ENCODE measurements at places on chromosomes 7 and 10.

DNA sequence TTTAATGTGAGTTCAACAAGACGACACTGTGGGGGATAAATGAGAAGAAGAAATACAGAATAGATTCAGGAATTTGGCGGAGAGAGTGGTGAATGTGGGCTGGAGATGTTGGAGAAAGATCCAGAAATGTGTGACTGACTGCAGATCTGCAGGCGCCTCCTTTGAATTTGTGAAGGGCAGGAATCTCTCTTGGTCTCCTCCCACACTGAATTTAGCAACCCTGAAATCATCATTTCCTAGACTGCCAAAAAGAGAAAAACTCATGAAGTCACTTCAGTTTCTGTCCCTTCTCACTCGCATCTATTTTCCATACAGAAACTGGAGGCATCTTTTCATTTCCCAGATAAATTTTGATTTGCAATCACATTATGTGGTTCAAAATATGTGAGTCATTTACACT, 128.7 kb downstream of the GNAI1 start:
- DNase-seq, result no peak

GRCh38 chr10:77960829-77961329, 34.3 kb upstream of the DLG5 start:
- DNase-seq, result no peak

DNA sequence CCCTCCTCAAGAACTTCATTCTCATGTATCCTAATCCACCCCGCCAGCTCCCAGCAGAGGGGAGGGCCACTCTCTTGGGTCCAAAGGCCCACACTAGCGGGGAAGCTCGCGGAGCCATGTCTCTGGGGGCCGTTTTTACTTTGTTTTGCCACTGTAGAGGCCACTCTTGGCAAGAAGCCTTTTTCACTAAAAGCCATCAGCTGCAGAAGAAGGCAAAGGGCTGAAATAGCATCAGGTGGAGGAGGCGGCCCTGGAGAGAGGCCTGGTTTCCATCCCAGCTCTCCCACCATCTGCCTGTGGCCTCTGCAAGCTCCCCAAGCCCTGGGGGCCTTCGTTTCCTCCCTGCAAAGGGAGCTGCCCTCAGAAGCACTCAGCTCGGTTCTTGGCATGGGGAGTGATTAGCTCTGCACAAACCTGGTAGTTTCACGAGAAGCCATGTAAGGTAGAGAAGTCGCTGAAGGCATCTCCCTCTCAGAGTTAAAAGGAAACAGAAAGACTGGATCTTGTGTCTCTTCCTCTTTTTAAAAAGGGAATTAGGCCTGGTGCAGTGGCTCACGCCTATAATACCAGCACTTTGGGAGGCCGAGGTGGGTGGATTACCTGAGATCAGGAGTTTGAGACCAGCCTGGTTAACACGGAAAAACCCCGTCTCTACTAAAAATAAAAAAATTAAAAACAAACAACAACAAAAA, 70.3 kb downstream of the PARP12 start:
- DNase-seq, result no peak

- peak; percentile 51 for DNase-seq
Observed at GRCh38 chr10:102643336-102644065, 778 bp upstream of the TRIM8 start.

DNA sequence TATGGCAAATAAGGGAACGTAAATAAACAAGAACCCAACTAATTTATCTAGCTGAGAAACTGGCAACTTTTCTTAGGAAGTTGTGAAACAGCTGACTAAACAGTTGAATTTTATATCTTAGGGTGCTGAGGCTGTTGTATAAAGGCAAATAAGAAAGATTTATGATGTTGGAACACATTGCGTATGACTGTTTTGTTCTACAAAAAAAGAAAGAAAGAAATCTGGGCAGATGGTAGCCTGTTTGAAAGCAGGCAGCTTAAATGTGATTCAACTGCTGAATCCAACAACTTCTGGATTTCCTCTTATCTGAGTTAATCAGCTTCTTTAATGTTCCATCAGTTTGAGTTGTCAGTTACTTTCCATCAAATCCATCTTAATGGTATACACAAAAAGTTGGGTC, 214.5 kb downstream of the SNX13 start:
- no peak for DNase-seq

DNA sequence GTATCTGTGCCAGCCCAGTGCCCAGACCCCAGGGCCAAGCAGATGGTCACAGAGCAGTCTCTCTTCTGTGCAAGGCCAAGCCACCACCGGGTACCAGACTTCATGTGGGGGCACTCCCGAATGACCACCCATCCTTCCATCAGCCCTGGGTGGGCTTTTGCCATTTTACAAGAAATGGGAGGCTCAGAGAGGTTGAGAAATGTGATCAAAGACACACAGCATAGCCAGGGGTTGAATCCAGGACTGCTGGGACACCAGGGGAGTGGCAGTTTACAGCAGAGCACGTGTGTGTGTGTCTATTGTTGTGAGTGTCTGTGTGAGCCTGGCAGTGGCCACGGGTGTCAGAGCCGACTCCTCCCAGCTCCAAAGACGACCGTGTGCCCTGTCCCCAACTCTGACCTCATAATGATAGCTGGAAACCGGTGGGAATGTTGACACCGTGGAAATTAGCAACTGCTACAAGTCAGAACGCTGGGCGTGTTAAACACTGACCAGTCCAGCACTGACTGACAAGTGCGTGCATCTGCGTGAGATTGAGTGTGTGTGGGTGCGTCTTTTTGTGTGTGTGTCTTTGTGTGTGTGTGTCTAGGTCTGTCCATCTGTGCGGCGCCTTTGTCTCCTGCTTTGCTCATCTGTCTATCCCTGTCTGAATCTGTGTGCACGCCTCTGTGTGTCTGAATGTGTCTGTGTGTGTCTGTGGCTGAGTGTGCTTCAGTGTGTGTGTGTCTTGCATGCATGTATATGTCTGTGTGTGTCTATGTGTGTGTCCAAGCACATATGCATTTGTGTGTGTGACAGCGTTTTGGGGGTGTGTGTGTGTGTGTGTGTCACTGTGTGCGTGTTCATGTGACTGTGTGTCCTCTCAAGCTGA, 17.2 kb upstream of the SLC29A4 start:
- DNase-seq, result no peak

DNA sequence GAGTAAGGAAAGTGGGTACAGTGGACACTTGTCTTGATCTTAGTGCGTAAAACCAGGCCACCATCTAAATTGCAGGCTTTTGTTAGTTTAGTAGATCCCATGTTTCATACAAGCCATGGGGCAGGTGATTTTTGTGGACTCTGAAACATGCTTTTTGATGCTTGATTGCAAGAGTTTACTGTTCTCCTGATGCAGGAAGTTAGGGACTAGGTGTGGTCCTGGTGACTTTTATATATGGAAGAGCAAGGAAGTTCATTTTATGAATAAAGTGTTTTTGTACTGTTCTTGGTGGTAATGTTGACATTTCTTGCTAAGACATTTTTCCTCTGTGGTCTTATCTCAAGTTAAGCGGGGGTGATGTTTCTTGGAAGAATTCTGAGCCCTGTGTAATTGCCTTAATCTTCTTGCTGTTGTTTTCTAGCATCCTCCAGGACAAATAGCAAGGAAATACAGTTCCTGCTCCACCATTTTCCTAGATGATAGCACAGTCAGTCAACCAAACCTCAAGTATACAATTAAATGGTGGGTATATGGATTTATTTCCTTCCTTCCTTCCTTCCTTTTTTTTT, 89.0 kb upstream of the GJD4 start:
- no peak for DNase-seq

DNA sequence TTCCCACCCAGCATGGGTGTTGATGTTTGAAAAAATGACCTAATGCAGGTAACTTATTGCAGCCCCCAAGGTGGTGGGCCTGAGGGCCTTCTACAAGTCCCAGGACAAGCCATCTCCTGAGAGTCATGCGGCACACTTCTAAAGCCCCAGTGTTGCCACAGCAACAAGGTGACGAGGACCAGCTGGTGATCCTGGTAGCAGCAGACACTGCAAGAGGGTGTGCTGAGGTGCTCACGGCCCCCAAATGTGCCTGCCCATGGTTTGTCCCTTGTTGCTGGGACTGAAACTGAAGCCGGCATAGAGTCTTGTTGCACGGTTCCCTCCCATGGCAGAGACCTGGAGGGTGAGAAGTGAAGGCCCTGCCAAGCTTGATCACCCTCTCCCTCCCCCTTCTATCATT, 333.2 kb upstream of the MGMT start:
- no peak for DNase-seq

DNA sequence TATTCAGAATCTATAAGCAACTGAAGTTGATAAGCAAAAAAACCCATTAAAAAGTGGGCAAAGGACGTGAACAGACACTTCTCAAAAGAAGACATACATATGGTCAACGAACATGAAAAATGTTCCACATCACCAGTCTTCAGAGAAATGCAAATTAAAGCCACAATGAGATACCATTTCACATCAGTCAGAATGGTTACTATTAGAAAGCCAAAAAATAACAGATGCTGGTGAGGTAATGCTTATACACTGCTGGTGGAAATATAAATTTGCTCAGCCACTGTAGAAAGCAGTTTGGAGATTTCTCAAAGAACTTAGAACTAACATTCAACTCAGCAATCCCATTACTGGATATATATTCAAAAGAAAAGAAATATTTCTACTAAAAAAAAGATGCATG, 332.8 kb upstream of the PLXDC2 start:
- DNase-seq, result no peak

DNA sequence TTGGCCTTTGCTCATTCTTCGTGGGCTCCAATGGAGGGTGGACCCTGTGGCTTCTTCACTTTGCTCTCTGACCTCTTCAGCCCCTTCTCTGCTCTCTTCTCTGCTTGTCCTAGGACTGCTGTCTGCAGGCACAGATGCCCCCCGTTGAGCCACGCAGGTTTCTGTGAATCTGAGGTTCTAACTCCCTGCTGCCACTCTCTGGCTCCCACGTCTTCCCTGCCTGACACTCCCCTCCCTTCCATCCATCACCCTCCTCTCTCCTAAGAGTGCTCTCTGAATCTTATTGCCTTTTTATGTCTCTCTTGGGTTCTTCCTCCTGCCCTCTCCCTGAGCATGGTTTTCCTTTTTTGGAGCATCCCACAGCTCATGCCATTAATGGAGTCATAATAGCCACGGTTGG, 499.5 kb upstream of the GALNT17 start:
- DNase-seq, result no peak

DNA sequence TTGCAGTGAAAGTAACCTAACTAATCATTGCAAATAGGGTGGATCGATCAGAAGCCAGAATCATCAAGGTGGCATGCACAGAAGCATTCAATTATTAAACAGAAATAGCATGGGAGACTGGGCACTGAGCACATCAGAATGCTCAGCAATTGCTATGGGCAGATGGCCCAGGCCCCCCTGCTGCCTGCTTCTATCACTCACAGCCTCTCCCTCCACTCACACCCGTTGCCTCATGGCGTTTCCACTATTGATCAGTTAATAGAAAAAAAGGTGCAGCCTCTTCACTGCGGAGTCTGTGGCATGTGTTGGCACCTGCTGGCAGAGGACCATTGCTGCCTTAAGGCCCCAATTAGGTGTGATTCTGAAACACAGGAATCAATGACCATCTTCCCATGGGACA, 11.2 kb upstream of the HTR5A start:
- DNase-seq, result no peak

DNA sequence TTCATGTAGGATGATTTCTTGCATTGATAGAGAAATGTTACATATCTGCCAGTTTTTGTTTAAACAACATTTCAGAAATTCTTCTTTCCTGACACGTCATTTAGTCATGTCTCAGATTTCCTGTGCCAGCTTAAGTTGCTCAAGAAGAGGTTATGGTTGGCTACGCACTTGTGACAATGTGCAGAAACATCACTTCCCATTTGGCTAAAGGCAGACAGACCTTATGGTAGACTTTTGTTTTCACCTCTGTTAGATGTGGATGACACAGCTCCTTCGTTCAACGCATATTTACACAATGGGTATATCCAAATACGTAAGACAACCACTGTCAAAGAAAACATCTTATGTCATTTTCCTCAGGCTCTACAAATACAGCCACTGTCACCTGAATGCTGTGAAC, 125.8 kb downstream of the DOCK4 start:
- DNase-seq, result no peak

DNA sequence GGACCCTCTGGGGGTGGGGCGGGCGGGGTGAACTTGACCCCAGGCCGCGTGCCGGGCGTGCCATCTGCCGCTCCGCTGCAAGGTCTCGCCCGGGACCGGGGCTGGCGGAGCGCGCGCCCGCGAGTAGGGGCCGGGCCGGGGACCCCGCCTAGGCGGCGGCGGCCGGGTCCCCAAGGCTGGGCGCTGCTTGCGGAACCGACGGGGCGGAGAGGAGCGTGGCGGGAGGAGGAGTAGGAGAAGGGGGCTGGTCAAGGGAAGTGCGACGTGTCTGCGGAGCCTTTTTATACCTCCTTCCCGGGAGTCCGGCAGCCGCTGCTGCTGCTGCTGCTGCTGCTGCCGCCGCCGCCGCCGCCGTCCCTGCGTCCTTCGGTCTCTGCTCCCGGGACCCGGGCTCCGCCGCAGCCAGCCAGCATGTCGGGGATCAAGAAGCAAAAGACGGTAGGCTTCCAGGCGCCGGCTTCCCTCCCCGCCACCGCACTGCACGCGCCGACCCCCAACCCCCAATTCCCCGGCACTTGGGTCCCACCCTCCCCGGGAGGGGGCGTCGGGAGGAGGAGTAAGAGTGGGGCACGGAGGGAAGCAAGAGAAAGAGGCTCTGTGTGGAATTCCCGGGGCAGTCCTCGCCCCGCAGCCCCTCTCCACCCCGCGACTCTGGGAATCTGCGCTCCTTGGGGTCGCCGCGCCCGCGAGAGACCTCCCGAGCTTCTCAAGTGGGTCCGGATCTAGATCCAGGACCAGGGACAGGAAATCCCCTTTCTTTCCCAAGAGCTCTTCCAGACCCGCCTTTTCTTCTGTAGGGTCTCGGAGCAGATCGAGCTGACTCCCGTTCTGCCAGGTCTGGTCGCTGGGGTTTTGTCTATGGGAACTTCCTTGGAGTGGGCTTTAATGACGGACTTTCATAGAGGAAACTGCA, at the start of gene PAPSS2:
Gene PAPSS2, plus strand, starts transcription at position 308 of the 913 bp plus-strand sequence. Its CDS starts 104 bp downstream, at position 412.
- DNase-seq, result peak; percentile 26

DNA sequence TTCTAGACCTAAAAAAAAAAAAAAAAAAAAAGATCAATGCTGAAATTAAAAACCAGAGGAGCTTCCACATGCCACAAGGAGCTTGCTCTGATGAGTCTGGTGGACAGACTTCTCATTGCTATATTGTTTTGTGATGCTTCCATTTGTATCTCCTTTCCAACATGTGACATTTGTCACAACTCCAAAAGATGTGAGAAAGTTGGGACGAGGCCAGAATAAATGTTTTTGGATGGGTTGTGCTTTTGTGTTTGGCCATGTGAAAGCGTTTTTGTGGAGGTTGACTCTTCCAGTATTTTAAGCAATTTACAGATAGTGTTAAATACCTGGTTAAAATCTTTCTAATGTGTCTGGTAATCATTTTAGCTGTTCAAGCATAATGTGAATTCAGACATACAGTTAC, 280.1 kb downstream of the SKAP2 start:
- DNase-seq, result no peak

GRCh38 chr10:96505150-96506136, 8.3 kb downstream of the TLL2 start:
- DNase-seq, result no peak

All from activated CD8-positive, alpha-beta memory T cell treated with anti-CD3 and anti-CD28 coated beads, Interleukin-2, amount 50 U/mL, for 4 hours (primary cell).